ENCODE measurements at places on chromosomes 16 and 17.

- DNase-seq = no peak
Measured at GRCh38 chr17:79919862-79920720, 80.9 kb upstream of the CBX4 start.

GRCh38 chr16:51753467-51754127, 602.5 kb upstream of the SALL1 start:
- DNase-seq = no peak

DNA sequence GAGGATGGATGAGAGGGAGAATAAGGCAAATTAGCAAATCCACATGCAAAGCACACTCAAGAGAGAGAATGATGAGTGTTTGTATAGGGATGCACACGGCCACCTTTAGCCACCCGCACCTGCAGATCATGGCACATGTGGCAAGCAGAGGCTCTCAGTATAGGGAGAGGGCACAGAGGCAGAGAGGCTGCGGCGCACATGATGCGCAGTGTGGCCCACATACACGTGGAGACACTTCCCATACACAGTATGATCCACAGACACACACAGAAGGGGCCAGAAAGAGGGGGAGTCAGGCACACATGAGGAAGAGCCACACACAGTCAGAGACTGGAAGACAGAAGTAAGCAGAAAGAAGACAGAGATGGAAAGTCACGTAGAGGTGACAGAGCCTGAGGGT, 6.5 kb upstream of the CHD3 start:
- DNase-seq = no peak

- DNase-seq = peak; percentile 52
Measured at GRCh38 chr17:72373910-72374741, 253.3 kb downstream of the SOX9 start.

DNA sequence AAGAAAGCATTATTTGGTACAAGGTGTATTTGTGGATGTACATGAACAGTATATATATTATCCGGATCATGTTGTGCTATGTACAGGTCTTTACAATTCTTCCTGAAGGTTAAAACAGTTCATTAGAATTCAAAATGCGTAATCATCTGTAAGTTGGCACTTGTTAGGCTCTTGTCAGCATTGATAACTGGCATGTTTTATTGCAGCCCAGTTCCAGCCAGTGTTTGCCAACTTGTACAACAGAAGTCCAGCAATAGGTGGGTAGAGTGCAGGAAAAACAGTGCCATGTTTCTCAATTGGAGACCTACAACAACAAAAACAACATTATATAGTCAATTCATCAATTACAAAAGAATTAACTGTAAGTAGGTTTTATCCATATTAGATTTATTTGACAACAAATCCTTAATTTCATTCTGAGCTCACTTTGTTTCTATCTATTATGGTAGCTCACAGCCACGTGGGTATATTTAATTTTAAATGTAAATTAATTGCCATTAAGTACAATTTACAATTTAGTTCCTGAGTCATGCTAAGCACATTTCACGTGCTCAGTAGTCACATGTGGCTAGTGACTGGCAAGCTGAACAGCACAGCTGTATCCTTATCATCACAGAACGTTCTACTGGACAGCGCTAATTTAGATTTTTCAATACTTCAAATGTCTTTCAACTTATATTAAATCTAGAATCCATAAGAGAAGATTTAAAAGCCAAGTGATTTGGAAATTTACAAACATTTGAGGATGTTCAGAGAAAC, 8.6 kb upstream of the ANKFY1 start:
- no peak for DNase-seq

- no peak for DNase-seq
Measured at GRCh38 chr16:6189216-6189615, 1091.6 kb upstream of the EEF2KMT start.

DNA sequence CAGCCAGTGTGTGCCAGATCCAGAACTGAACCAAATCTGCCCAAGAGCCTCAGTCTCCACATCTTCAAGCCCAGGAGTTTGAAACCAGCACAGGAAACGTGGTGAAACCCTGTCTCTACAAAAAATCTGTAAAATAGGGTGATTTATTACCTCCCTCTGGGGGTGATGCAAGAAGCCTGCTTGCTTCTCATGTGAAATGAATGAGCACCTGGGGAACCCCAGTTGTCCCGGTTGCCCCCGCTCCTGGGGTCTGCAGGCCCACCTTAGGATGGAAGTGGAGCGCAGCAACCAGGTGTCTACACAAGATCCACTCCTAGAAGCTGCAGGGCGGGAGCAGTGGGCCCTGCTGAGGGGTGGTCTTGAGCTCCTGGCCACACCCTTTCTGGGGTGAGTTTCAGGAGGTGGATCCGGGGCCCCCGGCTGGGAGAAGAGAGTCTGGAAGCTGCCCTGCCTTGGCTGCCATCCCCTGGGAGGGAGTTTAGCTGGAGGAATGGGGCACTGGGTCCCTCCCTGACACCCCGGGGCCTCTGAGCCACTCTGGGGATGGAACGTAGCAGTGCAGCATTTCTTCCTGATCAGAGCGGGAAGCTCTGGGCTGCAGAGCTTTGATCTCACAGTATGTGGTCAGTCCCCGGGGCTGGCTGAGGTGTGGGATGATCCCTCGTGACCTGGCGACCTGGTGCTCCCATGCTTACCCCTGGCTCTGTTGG, 117.8 kb downstream of the RAB11FIP4 start:
- no peak for DNase-seq

DNA sequence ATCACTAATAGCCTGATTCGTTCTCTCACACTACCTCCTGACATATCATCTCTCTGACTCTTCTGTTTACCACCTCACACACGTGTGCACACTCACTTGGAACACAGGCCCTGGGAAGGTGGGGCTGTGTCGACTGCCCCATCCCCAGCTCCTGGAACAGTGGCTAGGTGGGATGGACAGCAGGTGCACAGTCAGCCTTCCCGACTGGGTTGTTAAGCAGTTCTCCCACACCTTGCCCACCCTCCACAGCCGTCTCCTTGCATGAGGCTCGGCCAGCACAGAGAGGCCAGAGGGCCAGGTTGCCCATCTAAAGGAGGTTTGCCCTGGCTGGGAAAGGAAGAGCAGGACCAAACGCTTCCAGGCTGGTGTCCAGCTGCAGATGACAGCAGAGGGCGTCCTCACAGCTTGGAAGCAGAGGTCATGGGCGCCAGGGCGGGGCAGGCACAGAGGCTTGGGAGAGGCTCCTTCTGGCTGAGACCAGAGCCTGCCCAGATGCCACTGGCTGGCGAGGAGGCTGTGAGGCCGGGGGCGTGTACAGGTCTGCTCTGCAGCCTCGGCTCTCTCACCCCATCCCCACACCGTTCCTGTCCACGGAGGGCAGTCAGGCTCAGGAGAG, 92.8 kb downstream of the AMFR start:
- peak; percentile 77 for DNase-seq

GRCh38 chr16:66137853-66138252, 228.6 kb upstream of the CDH5 start:
- no peak for DNase-seq

- DNase-seq = no peak
Measured at GRCh38 chr16:72024862-72025382, 16.4 kb downstream of the DHODH start.

DNA sequence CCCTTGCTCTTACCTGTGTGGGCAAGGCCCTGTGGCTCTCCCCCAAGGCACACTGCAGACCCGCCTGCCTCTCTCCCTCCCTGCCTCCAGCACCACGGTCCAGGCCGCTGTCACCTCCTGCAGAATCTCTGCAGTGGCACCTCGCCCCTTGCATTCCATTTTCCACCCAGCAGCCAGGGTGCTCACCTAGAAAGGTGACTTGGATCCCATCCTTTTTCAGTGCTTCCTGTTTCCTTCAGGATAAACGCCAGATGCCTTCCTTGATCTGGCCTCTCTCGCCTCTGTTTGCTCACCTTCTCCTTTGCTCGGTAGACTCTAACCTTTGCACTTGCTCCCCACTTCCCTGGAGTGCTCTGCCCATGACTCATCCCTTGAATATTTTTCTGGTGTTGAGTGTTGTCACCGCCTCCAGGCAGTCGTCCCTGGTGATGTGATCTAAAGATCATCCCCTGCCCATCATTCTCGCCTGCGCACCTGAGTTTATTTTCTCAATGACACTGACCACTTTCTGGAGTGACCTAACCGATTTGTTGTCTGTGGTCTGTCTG, 79.2 kb upstream of the LGALS9 start:
- no peak for DNase-seq

- DNase-seq = no peak
Measured at GRCh38 chr17:17675925-17676534, 5.2 kb upstream of the RAI1 start.

GRCh38 chr17:38587203-38587602, 18.5 kb downstream of the SRCIN1 start:
- DNase-seq = no peak

DNA sequence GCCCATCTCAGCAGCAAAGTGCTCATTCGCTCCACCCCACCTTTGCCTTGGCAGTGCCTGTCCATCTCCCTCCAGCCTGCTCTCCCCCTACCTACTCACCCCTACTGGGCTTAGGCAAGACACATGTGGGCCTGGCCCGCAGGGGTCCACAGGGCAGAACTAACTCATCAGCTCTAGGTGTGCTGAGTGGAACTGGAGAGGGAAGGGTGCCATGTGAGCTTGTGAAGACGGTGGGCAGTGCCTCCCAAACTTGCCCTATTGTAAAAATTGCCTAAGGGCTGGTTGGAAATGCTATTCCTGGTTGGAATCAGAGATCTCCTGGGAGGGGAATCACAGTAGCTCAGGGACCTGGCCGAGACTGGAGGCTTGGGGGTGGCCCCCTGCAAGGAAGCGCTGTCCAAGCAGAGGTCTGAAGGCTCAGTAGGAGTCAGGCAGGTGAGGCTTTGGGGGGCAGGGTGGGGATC, 29.1 kb upstream of the TNS4 start:
- DNase-seq = no peak

GRCh38 chr16:10156099-10156498, 26.1 kb downstream of the GRIN2A start:
- no peak for DNase-seq

DNA sequence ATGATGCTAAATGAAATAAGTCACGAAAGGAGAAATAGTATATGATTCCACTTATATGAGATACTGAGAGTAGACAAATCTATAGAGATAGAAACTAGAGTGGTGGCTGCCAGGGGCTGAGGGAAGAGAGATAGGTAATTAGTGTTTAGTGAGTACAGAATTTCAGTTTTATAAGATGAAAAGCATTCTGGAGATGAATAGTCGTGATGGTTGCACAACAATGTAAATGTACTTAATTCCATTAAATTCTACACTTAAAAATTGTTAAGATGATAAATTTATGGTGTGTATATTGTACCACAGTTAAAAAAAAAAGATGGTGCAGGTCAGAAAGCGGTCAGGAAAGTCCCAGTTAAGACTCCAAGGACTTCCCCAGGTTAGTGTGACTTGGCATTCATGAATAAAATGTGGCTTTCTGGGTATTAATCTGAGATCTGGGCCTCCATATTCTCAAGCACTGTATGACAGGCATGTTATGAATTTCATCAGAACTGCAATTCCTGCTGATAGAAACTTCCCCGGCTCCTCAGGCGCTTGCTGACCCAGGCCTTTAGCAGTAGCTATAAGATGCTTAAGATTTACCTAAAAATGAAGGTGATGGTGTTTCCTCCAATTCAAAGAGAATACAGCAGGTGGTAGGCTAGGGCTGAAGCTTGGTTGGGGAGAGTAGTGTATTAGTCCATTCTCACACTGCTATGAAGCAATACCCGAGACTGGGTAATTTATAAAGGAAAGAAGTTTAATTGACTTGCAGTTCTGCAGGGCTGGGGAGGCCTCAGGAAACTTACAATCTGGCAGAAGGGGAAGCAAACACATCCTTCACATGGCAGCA, 115.3 kb upstream of the SOX9 start:
- DNase-seq = no peak

GRCh38 chr16:10297341-10298006, 88.4 kb upstream of the ATF7IP2 start:
- DNase-seq = no peak

- DNase-seq = no peak
Measured at GRCh38 chr17:48143629-48144028, 36.1 kb downstream of the SNX11 start.

- DNase-seq = no peak
Measured at GRCh38 chr17:50954641-50955121, 88.5 kb upstream of the TOB1 start.

DNA sequence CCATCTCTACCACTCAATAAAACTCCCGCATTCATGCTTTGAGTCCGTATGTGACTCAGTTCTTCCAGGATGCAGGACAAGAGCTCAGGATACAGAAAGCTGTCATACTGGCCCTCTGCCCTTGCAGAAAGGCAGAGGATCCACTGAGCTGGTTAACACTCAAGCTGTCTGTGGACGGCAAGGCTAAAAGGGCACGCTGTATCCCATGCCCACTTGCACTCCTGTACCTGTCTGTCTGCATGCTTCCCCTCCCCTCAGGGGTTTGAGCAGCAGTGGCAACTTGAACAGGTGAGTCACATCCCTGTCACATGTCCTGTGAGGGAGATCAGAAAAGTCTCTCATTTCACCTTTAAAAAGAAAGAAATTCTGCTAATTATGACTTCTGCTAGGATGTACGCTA, 293.8 kb downstream of the HS3ST3B1 start:
- no peak for DNase-seq

GRCh38 chr16:50863644-50864144, 121.8 kb downstream of the CYLD start:
- no peak for DNase-seq

DNA sequence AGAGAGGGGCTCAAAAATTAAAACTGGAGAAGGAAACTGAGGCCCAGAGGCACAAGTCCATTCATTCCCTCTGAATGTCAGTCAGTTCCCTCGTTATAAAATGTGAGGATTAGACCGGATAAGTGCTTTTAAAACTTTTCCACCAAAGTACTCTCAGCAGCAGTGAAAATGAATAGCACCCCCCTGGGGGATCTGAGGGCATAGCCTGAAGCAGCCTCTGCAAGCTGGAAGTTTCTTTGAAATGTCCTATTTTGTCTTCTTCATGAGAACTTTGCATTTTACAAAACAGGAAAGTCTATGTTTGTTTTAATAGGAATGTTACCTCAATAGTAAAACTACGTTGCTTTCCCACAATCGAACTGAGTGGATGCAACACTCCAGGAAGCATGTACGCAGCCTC, 273.0 kb downstream of the CEP112 start:
- DNase-seq = no peak

DNA sequence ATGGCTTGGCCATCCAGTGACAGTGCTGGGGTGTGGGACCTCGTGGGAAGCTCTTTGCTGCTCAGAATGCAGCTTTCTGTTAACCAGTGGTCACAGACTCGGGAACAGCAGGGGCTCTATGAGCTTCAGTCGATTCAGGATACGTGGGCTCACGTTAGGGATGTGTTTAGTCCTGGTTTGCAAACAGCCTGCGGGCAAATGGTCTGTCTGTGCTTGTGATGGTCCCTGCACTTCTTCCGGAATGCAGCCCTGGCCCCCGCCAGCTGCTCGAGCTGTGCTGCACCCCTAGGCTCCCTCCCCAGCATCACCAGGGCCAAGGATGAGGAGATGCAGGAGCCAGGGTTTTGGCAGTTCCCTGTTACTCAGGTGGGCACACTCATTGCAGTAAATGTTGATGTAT, 172.8 kb upstream of the CHMP6 start:
- DNase-seq = no peak
